ENCODE measurements at places on chromosomes 3 and 15.

DNA sequence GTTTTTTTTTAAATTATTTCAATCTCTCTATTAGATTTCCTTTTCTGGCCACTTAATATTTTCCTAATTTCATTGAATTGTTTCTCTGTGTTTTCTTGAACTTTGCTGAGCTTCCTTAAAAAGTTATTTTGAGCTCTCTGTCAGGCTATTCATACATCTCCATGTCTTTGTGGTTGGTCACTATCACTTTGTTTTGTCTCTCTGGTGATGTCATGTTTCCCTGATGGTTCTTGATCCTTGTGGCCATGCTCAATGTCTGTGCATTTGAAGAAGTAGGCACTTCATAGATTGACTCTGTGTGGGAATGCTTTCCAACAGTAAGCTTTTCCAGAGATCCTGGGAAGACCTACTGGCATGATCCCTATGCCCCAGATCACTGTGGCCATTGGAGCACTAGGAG lies 18.6 kb downstream of the CD200R1 start:
- DNase-seq = no peak

DNA sequence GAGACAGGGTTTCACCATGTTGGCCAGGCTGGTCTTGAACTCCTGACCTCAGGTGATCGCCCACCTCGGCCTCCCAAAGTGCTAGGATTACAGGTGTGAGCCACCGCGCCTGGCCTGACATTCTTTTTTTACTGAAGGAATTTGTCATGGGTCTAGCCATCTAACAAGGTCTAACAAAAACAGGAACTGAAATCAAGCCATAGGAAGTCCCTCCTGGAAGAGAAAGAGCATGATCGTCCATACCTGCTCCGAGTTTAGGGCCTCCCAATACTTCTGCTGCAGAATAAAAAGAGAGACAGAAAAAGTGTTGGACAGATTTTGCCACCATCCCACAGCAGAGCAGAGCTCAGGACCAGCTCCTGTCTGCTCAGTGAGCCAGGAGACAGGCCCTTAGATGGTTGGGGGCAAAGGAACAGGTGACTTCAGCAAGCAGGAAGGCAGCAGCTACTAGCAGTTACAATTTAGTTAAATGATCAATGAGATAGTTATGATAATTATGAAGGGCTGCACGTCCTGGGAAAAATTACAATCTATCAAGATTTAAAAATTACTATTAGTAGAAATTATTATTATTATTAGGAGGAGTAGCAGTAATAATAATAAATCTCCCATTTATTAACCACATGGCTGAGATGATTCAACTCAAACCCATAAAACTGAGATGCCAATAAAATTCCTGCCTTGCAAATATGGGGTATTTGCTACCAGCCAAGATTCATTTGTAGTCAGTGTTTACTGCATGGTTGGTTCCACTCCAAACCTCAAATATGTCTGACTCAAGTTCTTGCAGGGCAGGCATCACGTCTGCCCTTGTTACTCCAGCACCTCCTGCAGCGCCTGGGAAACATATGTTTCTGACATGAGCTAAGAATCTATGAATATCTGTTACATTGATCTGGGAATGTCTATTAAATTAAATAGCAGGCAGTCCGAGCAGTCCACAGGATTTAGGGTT lies 40.1 kb downstream of the TMEM44 start:
- DNase-seq = no peak

- DNase-seq = no peak
Observed at GRCh38 chr3:16365491-16366128, 100.6 kb downstream of the OXNAD1 start.

GRCh38 chr15:85725564-85725963 lies 69.2 kb downstream of the KLHL25 start:
- DNase-seq = no peak

- no peak for DNase-seq
Observed at GRCh38 chr3:152738656-152739055, 96.3 kb upstream of the P2RY1 start.

DNA sequence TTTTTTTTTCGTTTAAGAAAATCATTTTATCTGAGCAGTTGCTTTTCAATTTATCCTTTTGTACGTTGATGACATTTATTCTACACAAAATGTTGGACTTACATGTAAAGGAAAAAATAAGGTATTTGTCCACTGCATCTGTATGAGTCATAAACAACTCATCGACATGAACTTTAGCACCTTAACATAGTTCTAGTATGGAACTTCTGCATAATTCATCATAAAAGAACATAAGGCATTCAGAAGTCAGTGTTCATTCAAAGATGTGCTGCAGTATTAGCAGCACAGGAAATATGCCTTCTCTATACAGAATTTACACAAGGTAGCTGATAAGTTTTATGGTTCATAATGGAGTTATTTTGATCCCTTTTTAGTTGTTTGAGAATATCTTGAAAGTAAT lies 801.6 kb downstream of the CADM2 start:
- DNase-seq = no peak

- DNase-seq = peak; percentile 16
Observed at GRCh38 chr15:60751985-60752952, 273.3 kb upstream of the ICE2 start.

- no peak for DNase-seq
Observed at GRCh38 chr15:83745771-83746170, 91.8 kb downstream of the ADAMTSL3 start.

DNA sequence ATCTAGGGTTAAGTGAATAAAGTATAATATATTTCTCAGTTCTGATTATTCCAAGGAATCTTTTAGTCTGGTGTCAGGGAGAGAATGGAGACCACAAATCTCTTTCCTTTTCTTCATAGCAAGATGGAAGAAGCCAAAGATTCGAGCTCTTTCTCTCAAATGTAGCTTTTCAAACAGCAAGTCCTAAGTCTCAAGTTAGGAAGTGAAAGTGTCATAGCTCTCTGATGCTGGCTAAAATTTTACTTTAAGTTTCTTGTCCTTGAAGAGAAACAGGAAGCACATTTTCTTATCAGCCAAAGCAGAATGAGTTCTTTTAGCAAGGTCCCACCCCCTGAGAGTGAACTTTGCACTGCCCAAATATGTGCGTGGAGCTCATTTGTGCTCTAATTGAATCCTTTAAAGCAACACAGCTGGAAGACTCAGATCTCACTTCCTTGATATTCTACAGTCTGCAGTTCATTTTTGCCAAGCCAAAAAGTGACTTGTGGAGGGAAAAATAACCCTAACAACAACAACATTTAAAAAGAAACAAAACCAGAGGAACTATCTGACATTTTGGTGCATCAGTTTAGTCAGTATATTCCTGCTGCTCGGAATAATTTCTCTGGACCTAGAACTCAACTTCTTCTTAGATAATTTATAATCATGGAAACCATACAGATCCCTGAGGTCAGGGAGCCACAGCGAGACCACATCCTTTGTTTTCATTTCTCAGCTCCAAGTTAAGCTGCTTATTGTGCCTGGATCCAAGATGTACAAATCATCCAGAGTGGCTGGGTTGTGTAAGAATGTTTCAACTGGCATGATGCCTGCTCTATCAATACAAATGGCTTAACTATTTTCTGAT lies 238.7 kb upstream of the P2RY1 start:
- DNase-seq = no peak

DNA sequence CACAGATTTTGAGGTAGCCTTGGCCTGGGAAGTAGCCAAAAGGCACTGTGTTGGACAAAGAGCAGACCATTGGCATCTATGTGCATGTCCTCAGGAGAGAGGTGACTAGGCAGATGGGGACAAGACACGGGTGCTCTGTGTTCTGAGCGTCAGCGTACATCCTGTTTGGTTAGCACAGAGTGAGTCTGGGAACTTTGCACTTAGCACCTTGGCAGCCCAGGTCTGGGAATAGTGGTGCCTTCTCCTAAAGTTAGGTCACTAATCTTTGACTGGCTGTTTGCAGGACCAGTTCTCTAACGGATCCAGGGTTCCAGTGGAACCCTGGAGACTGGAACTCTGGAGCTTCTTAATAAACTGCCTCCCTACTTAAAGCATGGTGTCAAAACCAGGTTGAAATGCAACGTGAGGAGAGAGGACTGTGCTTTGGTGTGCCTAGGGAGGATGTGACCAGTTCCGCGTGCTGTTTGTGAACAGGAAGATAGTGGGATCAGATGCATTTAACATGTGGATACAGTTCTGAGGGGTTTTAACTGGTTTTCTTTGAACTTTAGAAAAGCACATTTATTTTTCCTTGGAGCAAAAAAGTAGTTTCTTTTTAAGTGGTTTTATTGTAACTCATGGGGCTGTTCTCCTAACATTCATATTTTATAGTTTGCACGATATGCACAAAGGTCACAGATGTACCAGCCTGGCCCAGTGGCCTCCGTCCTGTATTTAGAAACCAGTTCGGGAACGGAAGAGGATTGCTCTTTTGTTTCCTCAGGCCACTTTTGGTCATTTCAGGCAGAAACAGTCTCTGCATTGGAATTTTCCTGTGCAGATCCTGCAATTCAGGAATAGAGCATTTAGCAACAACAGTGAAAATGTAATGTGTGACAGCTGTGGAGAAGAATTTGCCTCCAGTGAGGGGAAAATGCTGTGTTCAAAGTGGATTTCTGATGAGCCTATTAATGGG lies 48.8 kb downstream of the ABHD2 start:
- no peak for DNase-seq

GRCh38 chr15:90680371-90680935 lies 36.7 kb upstream of the BLM start:
- DNase-seq = no peak

GRCh38 chr15:64361259-64361658 lies 5.3 kb upstream of the CSNK1G1 start:
- no peak for DNase-seq

DNA sequence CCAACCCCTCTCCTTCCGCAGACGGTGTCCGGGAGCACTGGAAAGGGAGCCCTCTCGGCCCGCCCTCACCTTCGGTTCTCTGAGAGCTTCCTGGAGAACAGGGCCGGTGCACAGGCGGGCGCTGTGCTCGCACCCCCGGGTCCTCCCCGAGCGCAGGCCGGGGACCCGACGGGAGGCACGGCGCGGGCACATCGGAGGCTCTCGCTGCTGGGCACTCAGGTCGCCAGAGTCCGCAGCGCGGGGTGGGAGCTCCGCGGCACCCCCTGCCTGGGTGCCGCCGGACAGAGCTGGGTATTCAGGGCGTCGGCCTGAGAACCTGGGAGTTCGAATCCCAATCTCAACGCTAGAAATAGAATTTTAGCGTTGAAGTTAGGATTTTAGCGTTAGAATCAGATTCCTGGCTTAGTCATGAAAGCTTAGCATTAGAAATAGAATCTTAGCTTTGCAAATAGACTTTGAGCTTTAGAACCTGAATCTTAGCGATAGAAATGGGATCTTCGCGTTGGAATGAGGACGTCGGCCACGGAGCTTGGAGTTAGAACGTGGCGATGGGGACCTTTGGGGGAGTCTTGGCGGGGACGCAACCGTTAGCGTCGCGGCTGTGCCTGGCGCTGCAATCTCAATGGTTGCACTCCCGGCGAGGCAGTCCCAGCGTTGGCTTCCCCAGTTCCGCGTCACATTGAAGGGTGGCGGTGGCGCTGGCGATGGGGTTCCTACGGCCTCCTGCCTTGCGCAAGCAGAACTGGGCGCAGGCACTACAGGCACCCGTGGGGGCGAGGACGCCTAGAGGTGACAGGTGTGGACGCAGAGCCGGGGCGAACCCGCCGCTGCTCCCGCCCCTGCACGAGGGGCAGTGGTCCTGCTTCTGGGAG lies 549 bp downstream of the TRH start:
- no peak for DNase-seq

- no peak for DNase-seq
Observed at GRCh38 chr3:18812316-18812715, 336.0 kb upstream of the KCNH8 start.

DNA sequence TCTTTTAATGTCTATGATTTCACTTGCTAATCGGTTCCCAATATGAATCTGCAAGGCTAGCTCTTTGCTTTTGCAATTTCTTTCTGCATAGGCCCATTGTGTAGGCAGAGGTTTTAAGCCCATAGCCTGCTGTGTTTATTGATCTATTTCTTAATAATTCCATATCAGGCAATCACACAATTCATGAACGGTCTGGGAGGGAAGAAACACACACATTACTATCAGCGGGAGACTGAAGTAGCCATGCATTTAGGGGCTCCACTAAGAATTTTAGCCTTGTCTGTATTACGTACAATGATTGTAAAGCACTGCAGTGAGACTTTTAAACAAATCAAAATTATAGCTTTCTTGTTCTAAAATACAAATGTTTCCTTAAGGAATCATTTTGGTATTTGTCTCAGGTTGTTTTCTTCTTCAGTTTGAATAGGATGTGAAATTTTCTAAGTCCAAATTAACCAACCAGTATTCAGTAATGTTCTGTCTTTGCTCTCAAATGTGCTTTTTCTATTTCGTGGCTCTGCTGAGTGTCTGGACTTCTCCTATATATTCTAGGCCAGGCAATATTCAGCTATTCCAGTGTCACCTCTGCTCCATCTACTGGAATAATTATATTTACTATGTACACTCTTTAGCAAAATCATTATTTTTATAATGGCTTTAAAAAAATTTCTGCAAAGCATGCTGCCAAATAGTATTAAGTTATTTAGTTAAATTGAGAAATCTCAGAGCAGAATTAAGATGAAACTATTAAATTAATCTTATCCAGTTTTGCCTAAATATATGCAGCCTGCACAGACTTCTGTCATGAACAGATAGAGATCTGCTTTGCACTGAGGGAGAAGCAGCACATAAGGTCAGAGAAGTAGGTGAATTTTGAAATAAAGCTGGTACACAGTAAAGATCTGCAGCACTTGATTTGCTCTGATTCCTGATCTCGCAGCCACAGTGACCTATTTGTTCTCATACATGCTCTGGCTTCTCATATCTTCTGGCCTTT lies 103.0 kb upstream of the NAALADL2 start:
- no peak for DNase-seq

DNA sequence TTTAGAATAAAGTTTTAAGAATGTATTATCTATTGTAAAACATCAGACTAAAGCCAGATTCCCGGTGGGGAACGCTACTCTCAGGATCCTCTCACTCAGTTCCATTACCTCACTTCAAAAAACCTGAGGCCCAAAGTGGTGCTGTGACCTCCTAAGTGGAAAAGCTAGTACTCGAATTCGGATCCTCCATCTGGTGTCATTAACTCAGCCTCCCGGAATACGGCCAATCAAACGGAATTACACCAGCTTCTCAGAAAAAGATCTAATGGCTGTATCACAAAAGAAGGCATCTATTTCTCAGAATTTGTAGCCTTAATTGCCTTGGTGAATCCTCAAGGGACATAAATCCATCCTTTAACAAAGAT lies 627 bp downstream of the ACAD11 start:
- no peak for DNase-seq

DNA sequence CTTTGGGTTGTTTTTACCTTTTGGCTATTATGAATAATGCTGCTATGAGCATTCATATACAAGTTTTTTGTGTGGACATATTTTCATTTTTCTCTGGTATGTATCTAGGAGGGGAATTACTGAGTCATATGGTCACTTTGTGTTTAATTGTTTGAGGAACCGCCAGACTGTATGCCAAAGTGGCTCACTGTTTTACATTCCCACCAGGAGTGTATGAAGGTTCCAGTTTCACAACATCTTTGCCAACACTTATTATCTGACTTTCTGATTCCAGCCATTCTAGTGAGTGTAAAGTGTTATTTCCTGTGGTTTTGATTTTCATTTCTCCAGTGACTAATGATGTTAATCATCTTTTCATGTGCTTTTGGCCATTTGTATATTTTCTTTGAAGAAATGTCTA lies 51.8 kb downstream of the CMTM7 start:
- no peak for DNase-seq

- DNase-seq = no peak
Observed at GRCh38 chr3:35654476-35654875, 15.2 kb downstream of the ARPP21 start.
